ENCODE measurements at places on chromosomes 7 and 10. TPM values are rescaled to one million over a fixed set of nuclear protein-coding genes. Genes with fewer than 3 reads are reported as not detected.

GSAP gene
- 200 TPM for total RNA-seq

OR2A12 gene
- not detected for total RNA-seq

VAX1 gene
- not detected for total RNA-seq

MGMT gene
- total RNA-seq: 84.5 TPM

LEP gene
- not detected for total RNA-seq

ALOX5 gene
- 354 TPM for total RNA-seq

NODAL gene
- not detected for total RNA-seq

SAP25 gene
- total RNA-seq: 51.7 TPM

Measured in B cell (primary cell).